Right cardiac atrium (tissue), 5 donors: ENCODE measurements at places on chromosomes 4 and X.
A peak's percentile ranks its signal among the peaks of the same experiment; 100 is the strongest.

GRCh38 chr4:13524504-13525243 is 19.6 kb downstream of the NKX3-2 start:
- no peak for DNase-seq

GRCh38 chr4:135770505-135770904 is 1568.9 kb upstream of the PABPC4L start:
- no peak for DNase-seq

DNA sequence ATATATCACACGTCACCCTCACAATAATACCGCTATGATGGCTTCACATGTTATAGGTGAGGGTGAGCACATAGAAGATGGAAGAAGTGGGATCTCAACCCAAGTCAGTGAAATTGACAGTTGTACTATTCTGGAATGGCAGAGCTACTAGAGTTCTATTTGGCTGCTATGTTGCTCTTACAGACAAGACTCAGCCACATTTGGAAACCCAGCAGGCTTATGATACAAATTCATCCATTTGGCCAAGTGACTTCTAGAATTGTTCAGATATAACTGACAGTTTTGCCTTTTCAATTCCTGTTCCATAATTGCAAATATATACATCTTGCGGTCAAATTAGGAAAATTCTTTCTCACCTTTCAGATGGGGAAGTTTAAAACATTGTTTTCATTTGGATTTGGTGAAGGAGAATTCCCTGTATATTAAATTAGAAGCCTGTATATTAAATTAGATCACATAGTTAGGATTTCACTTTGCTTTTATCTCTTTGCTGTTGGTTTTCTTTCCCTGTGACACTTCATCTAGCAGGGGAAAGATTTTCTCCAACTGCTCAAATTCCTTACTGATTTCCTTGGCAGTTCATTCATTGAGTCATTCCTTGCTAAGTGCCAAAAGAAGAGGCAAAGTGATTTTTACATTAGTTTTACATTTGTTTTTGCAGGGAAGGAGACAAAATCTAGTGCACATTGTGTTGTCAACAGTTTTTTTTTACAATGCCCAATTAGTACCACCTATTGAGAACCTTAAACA is 120.6 kb upstream of the TBC1D9 start:
- no peak for DNase-seq

DNA sequence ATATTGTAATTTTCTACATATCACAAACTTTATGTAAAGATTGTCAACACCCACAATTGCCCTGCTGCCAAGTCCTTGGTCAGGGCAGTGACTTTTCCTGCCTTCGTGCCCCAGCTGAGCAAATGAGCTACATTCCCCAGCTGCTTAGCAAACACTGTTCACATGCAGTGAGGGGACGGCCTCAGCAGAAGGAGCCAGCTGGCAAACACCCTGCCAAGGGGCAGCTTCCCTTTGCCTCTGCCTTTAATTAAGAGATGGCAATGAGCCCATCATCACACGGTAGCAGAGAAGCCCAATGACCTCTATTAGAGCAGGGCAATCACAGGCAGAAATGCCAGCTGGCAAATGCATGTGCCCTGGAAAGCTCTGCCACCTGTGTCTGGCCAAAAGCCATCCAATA is 253.4 kb downstream of the EPHA5 start:
- DNase-seq, result peak; percentile 65

- DNase-seq, result no peak
These were observed 642 bp downstream of the HMGN5 start for GRCh38 chrX:81201071-81201470.
